ENCODE measurements at places on chromosomes 2 and 18.

DNA sequence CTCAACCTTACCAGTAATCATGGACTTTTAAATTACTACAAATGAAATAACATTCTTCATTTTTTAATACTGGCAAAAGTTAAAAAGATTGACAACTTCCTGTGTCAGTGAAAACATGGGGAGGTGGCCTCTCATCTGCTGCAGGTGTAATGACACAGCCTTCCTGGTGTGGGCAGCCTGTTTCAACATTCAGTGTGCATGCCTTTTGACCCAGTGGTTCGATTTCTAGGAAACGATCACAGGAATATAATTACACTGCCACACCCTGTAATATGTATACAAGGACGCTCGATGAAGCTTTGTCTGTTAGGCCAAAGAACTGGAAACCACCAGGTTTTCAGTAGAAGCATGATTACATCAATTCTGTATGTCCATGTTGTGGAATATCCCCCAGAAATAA lies 68.7 kb downstream of the MTHFD2 start:
- no peak for DNase-seq

GRCh38 chr2:240791821-240792628 lies 28.0 kb downstream of the KIF1A start:
- DNase-seq = no peak

- DNase-seq = no peak
These were observed 67.9 kb upstream of the RAPGEF4 start for GRCh38 chr2:172667581-172668325.

GRCh38 chr2:168514692-168515091 lies 58.6 kb downstream of the CERS6 start:
- DNase-seq = no peak

GRCh38 chr2:149076863-149077412 lies 38.4 kb downstream of the LYPD6B start:
- DNase-seq = no peak

DNA sequence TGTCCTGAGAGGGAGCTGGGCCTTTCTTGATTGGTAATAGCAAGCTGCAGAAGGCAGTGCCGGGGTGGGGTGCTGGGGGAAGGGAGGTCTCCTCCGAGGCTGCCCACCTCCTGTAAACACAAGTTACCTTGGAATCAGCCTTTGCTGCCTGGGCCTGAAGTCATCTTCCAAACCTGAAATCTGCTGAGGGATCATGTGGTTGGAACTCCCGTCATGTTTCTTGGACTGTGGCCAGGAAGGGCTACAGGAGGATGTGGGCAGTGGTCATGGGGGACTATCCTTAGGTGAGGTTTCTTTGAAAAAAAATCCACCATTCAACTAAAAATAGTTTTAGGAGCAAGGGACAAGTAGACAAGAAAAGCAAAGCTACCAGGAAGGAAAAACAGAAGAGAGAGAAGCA lies 74.2 kb downstream of the CDK15 start:
- DNase-seq = no peak

- DNase-seq = no peak
These were observed 203.6 kb upstream of the KYNU start for GRCh38 chr2:142673836-142674235.

DNA sequence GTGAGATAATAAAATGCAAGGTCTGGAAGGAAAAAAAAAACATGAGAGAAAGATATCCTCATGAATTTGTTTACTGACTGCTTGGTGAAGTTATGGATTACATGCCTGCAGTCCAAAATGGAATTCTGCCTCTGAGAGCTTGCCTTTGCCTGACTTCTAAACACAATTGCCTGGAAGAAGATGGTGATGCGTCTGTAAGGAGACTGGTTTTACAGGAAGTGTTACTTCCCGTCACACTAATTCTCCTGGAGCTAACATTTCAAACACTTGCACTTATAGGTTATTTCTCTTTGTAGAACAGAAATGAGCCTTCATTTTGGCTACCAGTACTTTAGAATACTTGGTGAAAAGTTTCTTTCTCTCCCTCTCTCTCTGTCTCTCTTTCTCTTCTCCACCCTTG lies 884.3 kb downstream of the TSN start:
- DNase-seq = no peak

- DNase-seq = no peak
These were observed 93.0 kb upstream of the KLHL29 start for GRCh38 chr2:23292024-23292423.

- no peak for DNase-seq
These were observed 99.6 kb upstream of the CTAGE1 start for GRCh38 chr18:22517356-22517755.

DNA sequence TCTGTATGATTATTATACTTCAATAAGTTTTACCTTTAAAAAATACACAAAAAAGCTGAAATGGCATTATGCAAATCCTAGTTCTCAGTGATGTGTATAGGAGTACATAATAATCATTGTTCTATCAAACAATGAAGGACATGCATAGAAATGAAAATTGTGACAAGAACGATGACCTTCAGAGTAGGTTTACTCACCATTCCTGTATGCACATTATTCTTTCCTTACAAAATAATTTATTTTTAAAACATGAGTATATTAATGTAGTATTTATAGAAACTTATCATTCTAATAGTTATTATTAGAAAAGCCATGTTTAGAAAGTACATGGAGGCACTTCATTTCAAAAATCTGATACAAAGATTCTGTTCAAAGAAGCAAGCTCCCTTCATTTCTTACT lies 32.7 kb upstream of the DPP4 start:
- no peak for DNase-seq

DNA sequence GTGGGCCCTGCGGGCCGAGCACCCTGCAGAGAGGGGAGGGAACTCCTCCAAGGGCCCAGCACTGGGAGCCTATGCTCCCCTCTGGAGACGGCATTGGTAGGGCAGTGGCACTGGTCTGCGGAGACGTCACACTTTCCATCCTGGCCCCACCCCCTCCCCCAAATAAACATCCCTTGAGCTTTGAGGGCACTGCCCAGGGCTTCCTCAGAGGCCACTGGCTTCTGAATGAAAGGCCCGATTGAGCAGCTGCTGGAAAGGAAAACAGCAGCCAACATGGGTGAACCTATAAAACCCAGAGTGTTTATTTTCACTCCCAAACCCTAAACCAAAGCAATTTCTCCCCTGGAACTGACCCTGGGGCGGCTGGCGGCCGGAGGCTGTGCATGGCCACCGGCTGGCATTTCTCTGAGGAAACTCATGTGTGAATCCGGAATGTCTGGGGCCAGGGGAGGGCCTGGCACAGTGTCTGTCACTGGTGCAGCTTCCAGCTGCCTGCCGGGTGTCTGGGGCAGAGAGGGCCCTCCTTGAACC lies 138.9 kb downstream of the DYSF start:
- DNase-seq = no peak

DNA sequence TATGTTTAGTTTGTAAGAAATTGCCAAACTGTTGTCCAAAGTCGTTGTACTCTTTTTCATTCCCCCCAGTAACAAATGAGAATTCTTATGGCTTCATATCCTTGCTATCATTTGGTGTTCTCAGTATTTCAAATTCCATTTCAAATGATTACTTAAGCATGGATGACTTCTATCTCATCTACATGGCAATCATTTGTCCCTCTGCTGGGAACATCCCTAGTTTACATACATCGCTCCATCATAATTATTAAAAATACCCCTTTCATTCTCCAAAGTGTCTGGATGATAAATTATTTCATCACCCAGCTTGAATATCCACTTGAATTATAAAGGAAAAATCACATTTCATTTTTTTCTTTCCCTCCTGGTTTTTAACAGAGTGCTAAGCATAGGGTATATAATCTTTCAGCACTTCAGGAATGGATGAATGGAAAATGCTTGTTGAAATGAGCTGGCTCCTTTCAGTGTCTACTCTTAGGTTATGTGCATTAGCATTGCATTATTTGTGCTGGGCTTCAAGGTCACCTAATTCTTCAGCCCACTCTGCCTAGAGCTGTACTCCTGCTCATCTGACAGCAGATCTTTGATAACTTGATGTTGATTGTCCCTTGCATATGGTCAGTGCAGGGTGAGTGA lies 33.1 kb downstream of the XIRP2 start:
- no peak for DNase-seq

DNA sequence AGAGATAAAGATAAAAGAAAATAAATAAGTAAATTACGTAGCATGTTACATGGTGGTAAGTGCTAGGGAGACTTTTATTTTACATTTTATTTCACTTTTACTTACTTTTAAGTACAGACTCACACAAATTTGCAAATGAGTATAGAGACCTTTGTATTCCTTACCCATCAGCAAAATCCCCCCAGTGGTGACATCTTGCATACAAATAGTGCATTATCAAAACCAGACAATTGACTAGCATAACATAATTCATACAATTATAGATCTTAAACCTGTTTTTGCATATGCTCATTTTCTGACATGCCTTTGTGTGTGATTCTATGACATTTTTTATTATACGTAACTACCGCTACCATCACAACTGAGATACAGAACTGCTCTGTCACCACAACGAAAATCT lies 1099.4 kb downstream of the DPP10 start:
- DNase-seq = no peak

DNA sequence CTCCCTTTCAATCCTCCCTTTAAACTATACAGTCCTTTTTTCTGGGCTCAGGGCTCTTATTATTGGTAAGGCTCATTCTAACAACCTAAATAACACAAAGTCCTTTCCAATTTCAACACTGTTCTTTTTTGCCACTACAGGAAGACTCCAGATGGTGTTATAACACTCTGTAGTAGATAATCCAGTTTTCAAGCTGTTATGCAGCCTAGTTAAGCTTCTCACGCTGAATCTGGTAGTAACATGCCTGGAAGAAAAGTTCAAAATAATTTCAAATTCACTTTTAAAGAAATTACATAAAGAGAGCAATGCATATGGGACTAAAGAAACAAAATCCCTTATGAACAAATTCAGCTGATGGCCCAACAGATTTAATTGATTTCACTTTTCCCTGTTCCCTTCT lies 3.2 kb upstream of the MPP4 start:
- no peak for DNase-seq

DNA sequence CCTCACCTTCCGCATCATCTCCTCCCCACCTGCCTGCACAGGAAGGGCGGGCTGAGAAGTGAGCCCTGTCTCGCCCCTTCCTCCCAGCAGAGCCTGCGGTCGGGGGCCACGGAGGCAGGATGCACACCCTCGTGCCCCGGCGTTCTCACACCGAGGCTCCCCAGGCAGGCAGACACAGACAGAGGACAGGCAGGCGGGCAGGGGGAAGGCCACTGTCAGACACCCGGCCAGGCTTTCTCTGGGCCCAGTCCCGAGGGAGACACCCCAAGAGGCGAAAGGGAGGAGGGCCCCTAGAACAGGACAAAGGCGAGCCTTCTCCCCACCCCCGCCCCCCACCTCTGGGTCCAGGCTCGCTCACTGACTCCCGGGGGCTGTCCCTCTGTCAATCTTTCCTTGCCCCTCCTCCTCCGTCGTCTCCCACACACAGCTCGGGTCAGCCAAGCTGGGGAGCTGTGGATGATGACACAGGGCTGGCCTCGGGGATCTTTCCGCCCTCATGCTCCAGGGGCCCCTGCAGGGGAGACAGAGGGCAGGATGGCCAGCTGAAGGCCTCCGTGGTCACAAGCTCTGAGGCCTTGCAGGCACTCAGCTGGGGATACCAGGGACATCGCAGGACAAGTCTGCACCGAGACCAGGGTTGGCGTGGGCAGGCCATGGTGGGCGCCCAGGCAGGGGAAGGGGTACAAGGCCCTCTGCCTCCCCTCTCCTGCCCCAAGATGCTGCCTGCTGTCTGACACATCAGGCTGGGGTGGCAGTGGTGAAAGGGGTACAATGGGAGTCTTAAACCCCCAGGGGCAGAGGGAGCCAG lies 24.9 kb downstream of the BIN1 start:
- DNase-seq = no peak

DNA sequence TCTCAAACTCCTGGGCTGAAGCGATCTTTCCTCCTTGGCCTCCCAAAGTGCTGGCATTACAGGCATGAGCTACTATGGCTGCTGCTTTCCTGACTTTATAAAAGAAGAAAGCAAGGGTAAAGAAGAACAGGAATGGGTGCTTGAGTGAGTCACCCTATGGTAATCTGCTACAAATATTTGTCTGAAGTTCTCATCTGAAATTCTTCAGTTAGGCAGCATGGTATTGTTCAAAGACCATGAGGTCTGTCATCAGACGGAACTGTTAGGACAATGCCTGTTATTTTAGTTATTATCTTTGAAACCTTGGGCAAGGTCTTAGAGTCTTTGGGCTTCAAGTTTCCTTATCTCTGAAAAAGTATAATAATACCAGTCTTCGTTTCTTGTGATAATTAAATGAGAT lies 695.8 kb downstream of the RNF144A start:
- no peak for DNase-seq
